Activated gamma-delta T cell (primary cell): ENCODE measurements at places on chromosomes 1 and 21.

DNA sequence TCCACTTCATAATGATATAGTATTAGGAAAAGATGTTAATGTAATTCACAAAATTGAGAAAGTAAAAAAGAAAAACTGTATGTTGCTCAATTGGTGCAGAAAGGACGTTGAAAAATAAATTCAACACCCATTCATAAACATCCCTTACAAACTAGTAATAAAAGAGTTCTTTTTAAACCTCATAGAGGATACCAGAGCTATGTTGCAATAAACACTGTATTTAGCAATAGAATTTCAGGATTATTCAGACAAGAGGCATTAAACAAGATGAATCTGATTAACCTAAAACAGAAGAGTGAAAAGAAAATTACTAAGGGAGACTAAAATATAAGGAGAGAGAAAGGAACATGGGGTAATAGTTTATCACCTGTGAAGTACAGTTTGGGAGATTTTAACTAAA is 154.8 kb downstream of the NTPCR start:
- no peak for DNase-seq

GRCh38 chr1:239125893-239126292 is 260.5 kb upstream of the CHRM3 start:
- no peak for DNase-seq

DNA sequence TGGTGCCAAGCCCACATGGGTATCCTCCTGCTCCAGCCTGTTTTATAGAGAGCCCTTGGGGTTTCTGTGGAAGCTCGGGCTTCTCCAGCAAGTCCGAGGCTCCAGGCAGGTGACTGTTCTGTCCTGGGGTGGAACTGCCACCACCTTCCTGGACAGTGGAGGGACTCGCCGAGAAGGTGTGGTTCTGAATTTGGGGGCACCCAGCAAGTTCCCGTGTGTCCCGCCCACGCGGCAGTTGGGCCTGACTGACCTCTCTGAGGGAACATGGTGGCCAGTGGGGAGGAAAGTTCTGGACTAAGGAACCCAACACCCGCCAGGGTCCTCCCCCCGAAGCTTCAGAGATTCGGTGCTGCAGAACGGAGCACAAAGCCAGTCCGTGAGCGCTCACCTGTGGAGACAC is 158.1 kb upstream of the C1orf174 start:
- DNase-seq = no peak

GRCh38 chr1:8687039-8687438 is 130.4 kb downstream of the RERE start:
- no peak for DNase-seq

DNA sequence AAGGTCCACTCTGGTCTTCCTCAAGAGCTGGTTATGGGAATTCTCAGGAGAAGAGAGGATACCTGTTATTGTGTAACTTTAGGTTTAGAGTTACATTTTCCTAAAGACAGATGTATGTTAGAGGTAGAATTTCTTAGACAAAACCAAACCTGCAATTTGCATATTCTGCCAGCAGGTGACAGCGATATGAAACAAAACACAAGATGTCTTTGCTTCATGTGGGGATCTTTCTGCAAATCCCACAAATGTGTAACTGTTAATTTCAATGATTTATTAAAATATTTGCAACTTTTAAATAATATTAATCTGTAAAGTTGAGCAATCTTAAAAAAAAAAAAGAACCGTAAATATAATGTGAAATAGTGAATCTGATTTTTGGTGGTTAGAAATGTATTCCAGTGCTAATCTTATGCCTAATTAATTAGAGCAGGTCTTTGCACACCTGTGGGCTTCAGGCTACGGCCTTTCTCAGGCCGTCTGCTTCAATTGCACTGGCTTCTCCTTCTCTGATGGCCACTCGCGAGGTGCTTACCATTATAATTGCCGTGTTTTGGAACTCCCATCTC is 33.4 kb downstream of the FAM78B start:
- DNase-seq = no peak

DNA sequence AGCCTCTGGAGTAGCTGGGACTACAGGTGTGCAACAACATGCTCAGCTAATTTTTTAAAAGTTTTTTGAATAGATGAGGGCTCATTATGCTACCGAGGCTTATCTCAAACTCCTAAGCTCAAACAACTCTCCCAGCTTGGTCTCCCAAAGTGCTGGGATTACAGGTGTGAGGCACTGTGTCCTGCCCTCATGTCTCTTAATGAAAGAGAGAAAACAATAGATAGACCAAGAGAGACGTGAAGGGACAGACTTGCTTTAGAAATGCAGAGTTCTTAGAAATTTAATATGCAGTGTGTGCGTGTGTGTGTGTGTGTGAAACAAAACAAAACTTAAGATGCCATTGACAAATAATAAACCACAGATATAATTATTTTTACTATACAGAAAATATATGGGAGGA is 105.2 kb downstream of the ST3GAL3 start:
- DNase-seq = no peak
